ENCODE measurements at places on chromosomes 6 and 20.
A peak's percentile ranks its signal among the peaks of the same experiment; 100 is the strongest.

DNA sequence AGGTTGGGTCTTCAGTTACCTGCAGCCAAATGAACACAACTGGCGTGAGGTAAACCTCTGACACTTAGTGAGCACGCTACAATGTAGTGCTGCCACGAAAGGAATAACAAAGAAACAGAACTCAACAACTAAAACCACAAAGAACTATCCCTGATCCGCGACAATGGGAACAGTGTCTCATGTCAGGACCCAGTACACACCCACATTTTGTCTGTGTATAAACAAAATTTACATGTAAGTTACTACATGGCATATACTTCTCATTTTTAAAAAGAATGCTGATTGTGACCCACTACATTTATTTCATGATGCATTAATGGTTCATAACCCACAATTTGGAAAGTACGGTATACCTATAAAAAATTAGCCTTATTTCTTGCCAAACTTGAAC, 14.1 kb downstream of the FKBP1A start:
- no peaks in the 10 kb centered on the region for H3K4me1 ChIP-seq
- H3K27me3 ChIP-seq = no peaks in the 10 kb centered on the region
- DNase-seq = no peak
- H3K27ac ChIP-seq = no peak overlapping the region

GRCh38 chr6:7933794-7934193, 23.2 kb upstream of the TXNDC5 start:
- no peak overlapping the region for H3K4me3 ChIP-seq
- H3K27me3 ChIP-seq = no peaks in the 10 kb centered on the region
- H3K4me1 ChIP-seq = no peaks in the 10 kb centered on the region

DNA sequence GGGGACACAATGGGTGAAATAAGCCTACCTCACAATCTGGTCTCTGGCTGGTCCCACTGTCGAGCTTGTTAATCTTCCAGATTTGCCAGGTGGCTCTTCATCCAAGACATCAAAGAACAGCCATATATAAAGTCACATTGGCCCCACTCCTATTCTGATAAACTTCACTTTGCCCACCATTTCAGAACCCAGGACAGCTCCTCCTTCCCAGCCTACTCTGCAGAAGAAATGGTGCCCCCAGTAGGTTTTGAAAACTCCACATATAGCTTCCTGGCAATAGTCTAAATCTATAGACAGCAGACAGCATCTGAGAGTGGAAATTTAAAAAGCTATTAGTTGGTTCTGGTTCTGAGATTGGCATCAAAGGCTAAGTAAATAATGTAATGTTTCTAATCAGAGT, 143.1 kb upstream of the PCSK2 start:
- no peak overlapping the region for H3K27ac ChIP-seq
- peak; percentile 67 for DNase-seq
- H3K36me3 ChIP-seq = no peaks in the 10 kb centered on the region
- no peaks in the 10 kb centered on the region for H3K27me3 ChIP-seq
- H3K4me3 ChIP-seq = no peak overlapping the region

GRCh38 chr6:95574811-95575210, 2.5 kb upstream of the MANEA start:
- no peaks in the 10 kb centered on the region for H3K27me3 ChIP-seq
- peaks cover 9% of the 10 kb centered on the region for H3K4me1 ChIP-seq
- DNase-seq = no peak
- H3K4me3 ChIP-seq = no peak overlapping the region
- no peaks in the 10 kb centered on the region for H3K36me3 ChIP-seq

GRCh38 chr6:6722195-6722594, 133.7 kb downstream of the LY86 start:
- no peak overlapping the region for H3K4me3 ChIP-seq
- no peak for DNase-seq
- peaks cover 18% of the 10 kb centered on the region for H3K4me1 ChIP-seq

DNA sequence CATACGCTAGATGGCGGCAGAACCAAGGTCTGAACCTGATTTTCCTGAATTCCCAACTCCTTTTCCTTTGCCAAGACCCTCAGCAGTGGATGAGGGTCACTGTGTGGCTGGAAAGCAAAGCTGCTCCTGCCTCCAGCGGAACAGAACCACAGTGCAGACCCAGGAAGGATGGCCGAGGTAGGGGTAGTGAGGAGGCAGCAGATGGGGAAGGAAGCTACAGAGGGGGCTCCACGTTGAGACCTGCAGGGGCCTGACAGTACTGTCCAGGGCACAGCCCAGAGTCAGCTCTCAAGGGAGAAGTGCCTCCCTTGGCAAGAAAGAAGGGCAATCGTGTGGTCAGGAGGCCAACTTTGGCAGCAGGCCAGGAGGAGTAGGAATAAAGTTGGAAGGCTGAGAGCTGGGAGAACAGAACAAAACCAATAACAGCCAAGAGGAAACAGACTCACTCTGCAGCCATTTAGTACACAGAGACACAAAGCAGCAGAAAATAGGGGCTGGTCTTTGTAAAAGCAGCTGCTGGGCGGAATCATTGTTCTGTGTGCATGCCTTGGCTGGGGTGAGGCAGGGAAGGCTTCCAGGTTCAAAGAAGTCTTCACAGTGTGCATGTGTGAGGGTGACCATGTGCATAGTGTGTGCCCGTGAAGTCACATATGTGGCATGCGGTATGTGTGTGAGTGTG, 3.1 kb downstream of the GABRR2 start:
- H3K27me3 ChIP-seq = no peaks in the 10 kb centered on the region
- no peaks in the 10 kb centered on the region for H3K4me1 ChIP-seq
- no peaks in the 10 kb centered on the region for H3K36me3 ChIP-seq
- H3K27ac ChIP-seq = no peak overlapping the region

DNA sequence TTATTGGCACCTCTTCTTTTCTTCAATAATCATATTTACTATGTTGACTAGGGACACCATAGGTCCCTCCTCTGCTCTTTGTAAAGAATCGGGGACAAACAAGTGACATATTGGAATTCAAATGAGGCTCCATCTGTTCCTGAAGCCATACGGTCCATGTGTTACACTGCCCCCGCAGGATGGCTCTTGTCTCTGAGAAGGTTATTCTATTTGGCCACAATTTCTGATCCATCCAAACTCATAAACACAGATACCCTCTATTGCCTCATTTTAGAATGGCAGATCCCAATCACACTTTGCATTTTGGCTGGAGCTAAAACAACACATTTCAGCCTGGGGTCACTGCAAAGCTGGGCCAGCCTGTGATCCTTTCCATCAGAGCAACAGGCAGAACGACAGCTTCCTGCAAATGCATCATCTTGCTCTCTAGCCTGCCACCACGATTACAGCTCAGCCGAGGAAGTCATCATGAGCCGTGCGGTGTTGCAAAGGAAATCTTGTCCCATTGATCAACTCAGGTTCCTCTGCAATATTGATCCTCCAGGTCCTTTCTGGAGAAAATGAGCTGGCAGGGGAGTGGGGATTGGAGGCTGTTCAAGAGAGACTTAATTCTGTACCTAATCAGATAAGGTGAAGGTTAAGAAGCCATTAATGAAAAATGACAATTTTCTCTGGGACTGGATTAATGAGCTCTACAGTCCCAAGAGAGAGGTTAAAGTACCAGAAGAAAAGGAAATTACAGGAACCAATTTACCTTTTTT, 73.1 kb downstream of the AGPAT4 start:
- H3K4me3 ChIP-seq = no peak overlapping the region
- no peaks in the 10 kb centered on the region for H3K27me3 ChIP-seq
- no peaks in the 10 kb centered on the region for H3K36me3 ChIP-seq
- no peaks in the 10 kb centered on the region for H3K4me1 ChIP-seq
- no peak overlapping the region for H3K27ac ChIP-seq

GRCh38 chr20:59788196-59788735, 145.2 kb downstream of the SYCP2 start:
- no peak overlapping the region for H3K4me3 ChIP-seq
- no peaks in the 10 kb centered on the region for H3K36me3 ChIP-seq
- H3K4me1 ChIP-seq = no peaks in the 10 kb centered on the region
- no peak overlapping the region for H3K27ac ChIP-seq

DNA sequence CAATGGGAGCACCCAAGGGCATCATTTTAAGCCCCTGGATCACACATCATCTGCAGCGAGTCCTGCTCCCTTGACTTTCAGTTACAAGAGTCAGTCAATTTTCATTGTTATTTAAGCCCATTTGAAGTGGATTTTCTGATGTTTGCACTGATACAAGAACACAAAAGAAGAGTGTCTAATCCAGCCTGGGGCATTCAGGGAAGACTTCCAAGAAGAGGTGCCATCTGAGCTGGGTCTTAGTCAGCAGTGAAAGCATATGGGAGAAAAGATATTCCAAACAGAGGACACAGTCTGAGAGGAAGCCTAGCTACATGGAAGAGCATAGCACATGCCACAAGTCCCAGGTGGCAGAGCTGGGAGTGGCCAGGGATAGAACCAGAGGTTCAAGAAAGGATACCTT, 10.4 kb upstream of the FOXP4 start:
- H3K36me3 ChIP-seq = no peaks in the 10 kb centered on the region
- H3K27me3 ChIP-seq = no peaks in the 10 kb centered on the region
- no peak overlapping the region for H3K4me3 ChIP-seq
- H3K4me1 ChIP-seq = peaks cover 3% of the 10 kb centered on the region
- no peak overlapping the region for H3K27ac ChIP-seq
- no peak for DNase-seq

- no peak for DNase-seq
- H3K27ac ChIP-seq = no peak overlapping the region
- no peaks in the 10 kb centered on the region for H3K27me3 ChIP-seq
- H3K4me3 ChIP-seq = no peak overlapping the region
Observed at GRCh38 chr6:95292011-95292410, 285.3 kb upstream of the MANEA start.

- peaks cover 24% of the 10 kb centered on the region for H3K4me1 ChIP-seq
- no peaks in the 10 kb centered on the region for H3K36me3 ChIP-seq
Observed at GRCh38 chr6:30767158-30767943, 23.0 kb upstream of the IER3 start.

DNA sequence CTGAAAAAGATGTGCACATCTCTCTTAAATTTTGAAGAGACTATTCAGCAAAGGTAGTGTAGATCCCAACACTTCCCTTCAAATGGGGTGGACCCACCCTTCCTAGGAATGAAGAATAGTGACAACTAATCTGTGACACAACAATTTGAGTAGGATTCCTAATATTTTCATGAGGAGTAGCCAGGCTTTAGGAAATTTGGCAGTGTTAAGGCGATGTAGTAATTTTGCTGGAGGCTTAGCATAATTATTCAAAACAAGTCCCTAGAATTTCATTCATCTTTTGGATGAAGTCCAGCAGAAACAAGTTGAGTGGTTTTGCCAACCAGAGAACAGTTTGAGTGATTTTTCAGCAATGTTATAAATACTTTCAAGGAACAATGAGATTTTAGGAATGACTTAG, 52.4 kb downstream of the ELOVL4 start:
- H3K4me3 ChIP-seq = no peak overlapping the region
- H3K27ac ChIP-seq = no peak overlapping the region
- no peak for DNase-seq
- H3K4me1 ChIP-seq = no peaks in the 10 kb centered on the region

- no peak overlapping the region for H3K4me3 ChIP-seq
- H3K27ac ChIP-seq = no peak overlapping the region
- peaks cover 22% of the 10 kb centered on the region for H3K27me3 ChIP-seq
- DNase-seq = no peak
- no peaks in the 10 kb centered on the region for H3K4me1 ChIP-seq
Observed at GRCh38 chr20:59574308-59574707, 30.0 kb upstream of the PHACTR3 start.

All from mesendoderm (in vitro differentiated cells).